Activated CD4-positive, alpha-beta T cell treated with anti-CD3 and anti-CD28 coated beads, Interleukin-2, amount 50 U/mL, for 16 hours (primary cell): ENCODE measurements at places on chromosomes 1 and 21.
A peak's percentile ranks its signal among the peaks of the same experiment; 100 is the strongest.

GRCh38 chr1:49995734-49996133, 28.0 kb downstream of the AGBL4 start:
- no peak for DNase-seq

- DNase-seq: peak; percentile 29
Measured at GRCh38 chr1:46549697-46550681, 1.5 kb downstream of the KNCN start.

DNA sequence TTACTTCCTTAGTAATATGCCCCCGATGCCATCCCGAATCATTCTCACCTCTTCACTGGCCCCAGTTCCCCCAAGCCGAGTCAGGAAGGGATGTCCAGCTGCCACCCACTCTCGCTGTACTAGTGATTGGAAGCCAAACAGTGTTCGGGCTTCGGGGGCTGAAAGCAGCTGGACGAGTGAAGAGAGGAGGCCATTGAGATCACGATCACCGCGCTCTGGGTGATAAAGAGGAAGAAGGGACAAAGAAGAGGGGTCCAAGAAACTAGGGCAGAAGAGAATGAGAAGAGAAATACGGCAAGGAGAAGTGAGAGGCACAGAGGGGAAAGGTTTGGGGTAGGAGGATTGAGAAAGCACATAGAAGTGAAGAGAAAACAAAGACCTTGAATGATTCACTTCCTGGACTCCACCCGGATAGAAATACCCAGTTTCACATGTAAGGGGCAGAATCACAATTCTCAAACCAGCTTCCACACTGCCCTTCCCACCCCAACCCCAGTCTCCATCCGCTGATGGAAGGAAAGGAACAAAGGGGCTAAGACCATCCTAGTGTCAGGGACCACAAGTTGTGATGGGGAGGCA, 3.7 kb upstream of the SF3B4 start:
- no peak for DNase-seq

- no peak for DNase-seq
Measured at GRCh38 chr1:83799594-83799993, 199.3 kb downstream of the TTLL7 start.

- DNase-seq: no peak
Measured at GRCh38 chr1:152348447-152348846, 11.4 kb downstream of the FLG2 start.

- DNase-seq: no peak
Measured at GRCh38 chr1:24640288-24640687, 2.8 kb upstream of the SRRM1 start.

DNA sequence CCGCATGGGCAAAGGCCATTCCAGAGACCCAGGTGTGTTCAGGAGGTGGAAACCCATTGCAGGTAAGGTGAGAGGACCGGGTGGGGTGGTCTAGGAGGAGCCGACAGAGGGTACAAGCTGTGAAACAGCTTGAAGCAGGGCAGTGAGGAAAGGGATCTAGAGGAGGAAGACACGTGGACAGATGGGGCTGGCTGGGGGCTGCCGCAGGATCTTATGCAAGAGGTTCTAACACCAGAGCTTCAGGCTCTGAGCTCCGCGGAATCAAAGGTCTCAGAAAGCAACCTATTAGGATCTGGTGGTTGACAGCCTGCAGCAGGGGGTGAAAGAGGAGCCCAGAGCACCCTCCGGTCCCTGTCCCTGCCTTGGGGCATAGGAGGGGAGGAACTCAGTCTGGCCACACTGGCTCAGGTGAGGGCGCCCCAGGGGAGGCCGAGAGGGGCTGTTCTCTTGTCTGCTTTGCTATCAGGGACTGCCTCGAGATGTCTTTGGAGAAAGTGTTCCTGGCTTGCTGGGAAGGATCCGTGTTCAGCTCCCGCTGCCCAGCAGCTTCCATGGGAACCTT, 1.9 kb downstream of the TFF1 start:
- DNase-seq: no peak

- DNase-seq: no peak
Measured at GRCh38 chr1:220884109-220884980, 5.1 kb downstream of the HLX start.

- no peak for DNase-seq
Measured at GRCh38 chr1:156144742-156145141, 8.6 kb upstream of the SEMA4A start.

GRCh38 chr21:28069450-28069923, 923.2 kb downstream of the LTN1 start:
- no peak for DNase-seq

- DNase-seq: no peak
Measured at GRCh38 chr1:17513131-17513530, 26.4 kb upstream of the ARHGEF10L start.

GRCh38 chr1:166353213-166353612, 186.4 kb upstream of the FAM78B start:
- no peak for DNase-seq

DNA sequence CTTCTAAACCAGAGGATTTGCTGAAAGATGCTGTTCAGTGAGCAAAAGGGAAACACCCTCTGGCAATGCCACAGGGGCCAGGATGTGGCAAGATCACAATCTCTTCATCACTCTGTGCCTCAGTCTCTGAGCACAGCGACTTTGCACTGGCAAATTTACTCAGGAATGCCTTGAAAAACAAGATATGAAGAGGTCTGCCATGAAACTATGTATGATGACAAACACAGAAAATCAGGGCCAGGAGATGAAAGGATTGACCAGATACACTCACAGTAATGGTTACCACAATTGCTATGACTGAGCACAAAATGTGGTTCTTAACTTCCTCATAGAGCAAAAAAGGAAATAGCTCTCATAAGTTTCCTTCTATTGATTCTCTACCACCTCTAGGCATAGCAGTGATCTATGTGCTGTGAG, 5.8 kb downstream of the TTC13 start:
- peak; percentile 86 for DNase-seq

- no peak for DNase-seq
Measured at GRCh38 chr1:232893481-232894313, 56.7 kb upstream of the NTPCR start.

DNA sequence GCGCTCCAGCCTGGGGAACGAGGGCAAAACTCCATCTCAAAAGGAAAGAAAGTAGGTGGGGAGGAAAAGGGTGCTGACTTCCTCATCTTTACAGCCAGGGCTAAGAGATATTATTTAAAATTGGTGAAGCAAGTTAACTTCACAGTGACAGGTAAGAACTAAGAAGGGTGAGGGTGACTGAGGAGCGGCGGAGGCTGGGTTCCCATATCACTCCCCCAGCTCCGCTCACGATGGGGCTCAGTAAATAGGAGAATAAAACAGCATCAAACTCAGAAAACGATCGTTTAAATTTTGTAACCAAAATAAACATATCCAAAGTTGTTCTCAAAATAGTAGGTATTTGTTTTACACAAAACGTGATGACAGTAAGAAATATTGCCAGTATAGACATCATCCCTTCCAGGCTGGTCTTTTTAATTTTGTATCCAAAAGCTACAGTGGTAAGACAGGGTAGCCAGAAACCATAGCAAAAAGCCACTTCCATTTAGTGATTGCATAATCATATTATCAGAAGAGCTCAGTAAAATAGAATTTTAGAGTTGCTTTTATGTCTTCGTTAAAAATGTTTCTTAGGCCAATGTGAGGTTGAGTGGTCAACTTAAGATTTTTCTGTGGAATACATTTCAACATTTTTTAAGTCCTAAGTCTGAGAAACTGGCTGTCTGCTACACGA, 26.2 kb upstream of the ADARB1 start:
- no peak for DNase-seq

- no peak for DNase-seq
Measured at GRCh38 chr1:181931873-181932272, 129.6 kb downstream of the ZNF648 start.

DNA sequence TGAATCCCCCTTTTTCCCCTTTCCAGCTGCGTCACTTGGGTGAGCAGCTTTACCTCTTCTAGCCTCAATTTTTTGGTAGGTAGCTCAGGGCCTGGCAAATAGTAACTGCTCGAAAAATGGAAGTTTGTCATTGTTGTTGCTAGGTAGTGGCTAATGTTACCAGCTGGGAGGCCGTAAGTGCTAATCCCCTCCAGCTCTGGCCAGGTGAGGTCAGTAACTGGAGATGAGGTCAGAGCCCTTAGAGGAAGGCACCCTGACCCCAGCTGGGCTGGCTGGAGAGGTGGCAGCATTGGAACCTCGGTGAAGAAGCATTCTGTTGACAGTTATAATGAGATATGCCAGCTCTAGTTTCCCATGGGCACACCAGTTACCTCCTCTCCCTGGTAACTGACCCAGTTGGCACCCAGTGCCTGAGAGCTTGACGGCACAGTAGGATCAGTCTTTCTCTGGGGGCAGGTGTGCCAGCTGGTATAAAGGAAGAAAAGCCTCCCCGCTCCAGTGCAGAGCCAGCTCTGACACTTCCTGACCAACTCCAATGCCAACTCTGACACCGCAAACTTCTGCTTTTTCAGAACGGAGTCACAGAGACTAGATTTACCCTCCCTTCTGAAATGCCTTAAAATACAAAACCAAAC, 35.0 kb upstream of the SLC2A1 start:
- no peak for DNase-seq

DNA sequence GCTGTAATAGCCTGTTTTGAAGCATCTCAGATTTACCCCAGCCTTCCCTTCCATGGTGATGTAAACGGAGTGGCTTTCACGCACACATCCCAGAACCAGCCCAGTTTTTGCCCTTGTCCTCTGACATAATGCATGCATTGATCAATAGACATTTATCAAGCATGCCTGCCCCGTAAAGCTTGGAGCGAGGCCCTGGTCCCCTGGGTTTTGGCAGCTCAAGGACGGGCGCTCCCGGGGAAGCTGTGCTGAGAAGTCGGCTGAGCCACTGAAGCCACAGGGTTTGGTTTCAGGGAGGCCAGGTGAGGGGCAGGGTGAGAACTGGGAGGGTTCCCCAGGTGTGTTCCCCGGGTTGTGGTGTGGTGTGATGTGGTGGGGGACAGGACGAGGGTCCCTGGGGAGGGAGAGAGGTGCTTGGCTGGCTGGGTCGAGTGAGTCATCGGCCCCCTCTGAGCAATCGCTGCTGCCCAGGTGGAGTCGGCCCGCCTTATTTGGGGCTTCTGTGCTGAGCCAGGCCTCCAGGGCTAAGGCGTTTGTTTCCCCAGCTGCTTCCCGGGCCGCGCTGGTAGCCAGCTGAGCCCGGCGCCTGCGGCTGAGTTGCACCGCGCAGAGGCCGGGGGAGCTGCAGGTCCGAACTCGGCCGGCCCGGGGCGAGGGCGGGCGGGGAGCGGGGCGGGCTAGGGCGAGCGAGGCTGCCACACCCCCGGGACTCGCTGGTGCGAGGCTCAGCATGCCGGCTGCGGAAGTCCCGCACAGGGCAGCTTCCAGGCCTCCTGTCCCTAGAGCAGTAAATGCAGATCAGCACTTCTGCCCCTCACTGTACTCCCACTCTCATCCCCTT, 23.6 kb downstream of the ATP2B4 start:
- peak; percentile 47 for DNase-seq

DNA sequence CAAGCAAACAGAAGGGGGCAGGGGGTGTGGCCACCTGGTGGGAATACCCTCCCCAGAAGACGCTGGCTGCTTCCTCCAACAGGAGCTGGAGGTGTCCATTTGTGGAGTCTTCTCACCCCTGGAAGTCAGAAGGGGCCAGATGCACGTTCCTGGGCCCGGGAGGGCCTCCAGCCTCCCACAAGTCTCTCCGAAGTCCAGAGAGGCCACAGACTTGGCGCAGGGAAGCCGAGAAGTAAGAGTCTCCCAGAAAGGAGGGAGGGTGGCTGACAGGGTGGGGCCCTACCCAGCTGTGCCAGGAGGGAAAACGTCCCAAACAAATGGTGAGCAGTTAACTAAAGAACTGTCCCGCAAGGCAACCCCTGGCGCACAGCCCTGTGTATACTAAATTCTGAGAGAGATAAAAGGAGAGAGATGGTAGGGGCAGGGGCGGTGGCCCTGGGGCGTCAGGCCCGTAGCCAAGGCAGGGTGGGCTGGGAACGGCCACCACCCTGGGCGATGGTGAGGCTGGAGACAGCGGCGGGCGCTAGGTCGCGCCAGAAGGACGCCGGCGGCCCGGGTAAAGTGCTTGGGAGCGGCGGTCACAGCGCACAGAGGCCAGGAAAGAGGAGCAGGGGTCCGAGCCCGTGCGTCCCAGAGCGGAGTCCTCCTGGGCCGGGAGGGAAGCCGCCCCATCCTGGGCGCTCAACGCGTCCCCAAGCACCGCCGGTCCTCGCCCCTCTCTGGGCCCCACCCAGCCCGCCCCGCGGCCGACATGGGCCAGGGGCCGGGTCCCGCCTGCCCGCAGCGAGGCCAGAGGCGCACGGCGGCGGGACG, 1.2 kb downstream of the CHD5 start:
- DNase-seq: no peak

DNA sequence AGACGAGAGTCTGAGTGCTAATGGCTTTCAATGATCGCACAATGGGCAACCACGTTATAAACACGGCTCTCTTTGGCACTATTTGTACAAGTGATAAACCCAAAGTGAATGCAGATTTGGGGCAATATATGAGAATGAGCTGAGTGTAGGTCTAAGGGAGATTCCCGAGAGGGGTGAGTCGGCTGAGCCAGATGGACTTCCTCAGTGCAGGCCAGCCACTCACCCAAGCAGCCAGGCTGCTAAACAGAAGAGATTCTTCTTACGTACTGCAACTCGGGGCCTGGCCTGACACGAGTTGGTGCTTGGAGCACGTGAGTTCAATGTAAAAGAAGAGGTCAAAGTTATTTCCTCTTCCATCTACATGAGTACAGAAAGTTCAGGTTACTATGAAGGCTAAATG, 6.2 kb upstream of the MIXL1 start:
- DNase-seq: no peak

DNA sequence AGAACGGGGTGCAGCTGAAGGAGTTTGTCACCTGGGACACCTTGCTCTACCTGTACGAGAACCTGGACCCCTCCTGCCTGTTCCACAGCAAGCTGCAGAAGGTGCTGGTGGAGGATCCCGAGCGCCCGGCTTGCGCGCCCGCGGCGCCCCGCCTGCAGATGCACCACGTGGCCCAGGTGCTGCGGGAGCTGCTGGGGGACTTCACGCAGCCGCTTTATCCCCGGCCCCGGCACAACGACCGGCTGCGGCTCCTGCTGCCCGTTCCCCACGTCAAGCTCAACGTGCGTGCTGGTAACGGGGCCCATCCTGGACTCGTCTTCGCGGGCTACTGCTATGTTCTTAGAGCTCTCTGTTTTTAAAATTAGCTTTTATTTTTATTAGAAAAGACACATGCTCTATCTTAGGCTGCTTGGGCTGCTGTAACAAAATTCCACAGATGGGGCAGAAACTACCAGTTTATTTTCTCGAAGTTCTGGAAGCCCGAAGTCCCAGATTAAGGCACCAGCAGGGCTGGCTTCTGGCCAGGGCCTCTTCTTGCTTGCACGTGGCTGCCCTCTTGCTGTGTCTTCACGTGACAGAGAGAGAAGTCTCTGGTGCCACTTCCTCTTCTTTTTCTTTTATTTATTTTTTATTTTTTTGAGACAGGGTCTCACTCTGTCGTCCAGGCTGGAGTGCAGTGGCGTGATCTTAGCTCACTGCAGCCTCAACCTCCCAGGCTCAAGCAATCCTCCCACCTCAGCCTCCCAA, 38.1 kb downstream of the TRPM2 start:
- DNase-seq: no peak

DNA sequence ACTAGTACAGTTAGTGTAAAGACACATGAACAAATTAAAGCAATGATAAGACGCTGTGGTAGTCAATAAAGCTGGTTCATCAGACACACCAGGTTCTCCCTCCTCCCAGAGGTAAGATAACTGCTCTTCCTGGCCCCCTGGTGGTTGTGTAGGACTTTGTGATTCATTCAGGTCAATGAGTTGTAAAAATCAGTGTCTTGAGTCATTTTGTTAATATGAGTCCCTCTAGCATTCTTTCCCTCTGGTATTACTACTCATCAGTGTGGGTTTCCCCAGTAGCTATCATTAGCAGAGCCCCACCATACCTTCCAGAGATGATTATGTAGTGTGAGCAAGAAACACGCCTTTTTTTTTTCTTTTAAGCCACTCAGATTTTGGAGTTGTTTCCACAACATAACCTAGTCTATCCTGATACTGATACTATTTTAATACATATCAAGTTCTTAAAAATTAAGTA, 3.6 kb upstream of the SETDB1 start:
- peak; percentile 93 for DNase-seq
